ENCODE measurements at places on chromosomes 2 and 18.

GRCh38 chr2:238573065-238573778 lies 146.5 kb downstream of the ASB1 start:
- no peak for DNase-seq

GRCh38 chr2:202608142-202608852 lies 26.5 kb upstream of the FAM117B start:
- no peak for DNase-seq

DNA sequence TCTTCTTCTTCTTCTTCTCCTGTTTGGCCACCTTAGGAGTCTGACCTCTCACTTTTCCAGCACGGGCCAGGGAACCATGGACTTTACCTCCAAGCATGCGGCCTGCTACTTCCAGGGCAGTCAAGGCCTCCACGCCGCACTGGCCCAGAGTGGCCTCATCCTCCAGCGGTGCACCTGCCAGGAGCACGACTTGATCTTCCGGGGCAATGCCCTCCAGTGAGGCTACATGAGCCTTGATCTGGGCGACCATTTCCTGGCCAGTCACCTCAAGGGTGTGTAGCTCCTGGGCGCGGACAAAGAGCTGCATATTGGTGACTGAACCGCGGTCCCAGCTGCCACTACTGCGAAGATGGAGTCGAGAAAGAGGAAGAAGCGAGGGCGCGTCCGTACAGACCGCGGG lies 67.1 kb downstream of the DIPK1C start:
- DNase-seq: no peak

DNA sequence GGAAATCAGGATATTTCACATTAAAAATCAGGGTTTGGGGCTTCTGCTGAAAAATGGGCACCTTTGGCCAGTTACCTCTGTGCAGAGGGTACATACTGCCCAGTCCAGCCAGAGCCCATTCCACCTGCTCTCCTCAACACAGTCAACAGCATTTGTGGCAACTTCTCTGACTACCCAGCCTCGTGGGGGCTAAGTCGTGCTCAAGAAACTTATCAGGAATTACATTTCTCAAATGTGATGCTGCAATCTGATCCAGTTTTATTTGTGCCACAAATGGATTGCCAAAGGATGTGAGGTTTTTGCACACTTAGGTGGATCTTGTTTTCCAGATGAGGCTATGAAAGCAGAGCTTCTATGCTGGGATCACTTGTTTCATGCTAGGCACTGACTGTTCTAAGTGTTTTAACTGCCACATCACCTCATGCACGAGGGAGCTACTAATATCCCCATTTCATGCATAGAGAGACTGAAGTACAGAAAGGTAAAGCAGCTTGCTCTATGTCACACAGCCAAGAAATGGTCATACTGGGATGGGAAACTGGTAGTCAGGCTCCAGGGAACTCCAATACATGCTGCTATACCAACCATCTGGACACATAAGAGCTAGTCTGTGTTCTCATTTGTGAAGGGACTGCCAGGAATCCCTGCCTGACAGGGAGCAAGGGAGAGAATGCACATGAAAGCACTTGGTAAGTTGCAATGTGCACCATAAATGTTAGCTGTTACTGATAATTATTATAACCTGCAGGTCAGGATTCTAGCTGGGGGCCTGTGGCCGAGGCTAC lies 89.0 kb upstream of the HK2 start:
- no peak for DNase-seq

GRCh38 chr2:34652636-34653035 lies 1053.5 kb upstream of the FAM98A start:
- no peak for DNase-seq

Data from activated T-helper 9 cell treated with anti-CD3 and anti-CD28 coated beads, Interleukin-2, amount 50 U/mL, for 16 hours (primary cell).